ENCODE measurements at places on chromosomes 2 and 18.

DNA sequence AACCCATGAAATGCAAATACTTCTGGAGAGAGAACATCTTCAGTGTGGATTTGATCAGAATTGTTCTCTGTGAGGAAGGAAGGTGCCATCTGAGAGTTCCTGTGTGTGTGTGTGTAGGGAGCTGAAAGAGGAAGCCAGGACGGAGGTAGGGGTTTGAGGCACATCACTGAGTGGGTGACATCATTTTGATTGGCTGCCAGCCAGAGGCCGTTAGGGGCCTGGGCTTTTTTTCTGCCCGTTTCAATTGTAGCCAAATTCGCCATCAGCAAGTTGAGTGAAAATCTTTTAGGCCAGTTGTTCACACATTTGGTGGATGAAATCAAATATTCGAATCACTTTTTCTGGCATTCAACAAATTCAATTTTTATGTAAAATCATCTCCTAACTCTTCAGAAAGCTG is 48.9 kb downstream of the TSN start:
- no peak for DNase-seq

GRCh38 chr18:54720620-54721019 is 107.7 kb upstream of the RAB27B start:
- DNase-seq = peak; percentile 24

DNA sequence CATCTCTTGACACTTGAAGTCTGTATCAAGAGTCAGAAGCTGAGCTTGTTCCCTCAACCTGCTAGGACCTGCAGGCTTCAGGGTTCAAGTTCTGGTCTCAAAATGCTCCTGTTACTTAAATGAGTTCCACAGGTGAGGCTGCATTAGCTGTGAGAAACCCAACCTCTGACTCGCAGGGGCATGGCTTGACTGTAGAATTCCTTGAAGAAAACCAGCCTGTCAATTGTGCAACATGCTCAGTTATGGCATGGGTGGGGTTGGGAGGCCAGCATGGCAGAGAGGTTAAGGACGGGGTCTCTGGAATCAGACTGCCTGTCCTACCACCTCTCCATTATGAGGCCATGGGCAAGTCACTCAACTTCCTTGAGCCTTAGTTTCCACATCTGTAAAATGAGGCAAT is 235.8 kb downstream of the EN1 start:
- DNase-seq = no peak

DNA sequence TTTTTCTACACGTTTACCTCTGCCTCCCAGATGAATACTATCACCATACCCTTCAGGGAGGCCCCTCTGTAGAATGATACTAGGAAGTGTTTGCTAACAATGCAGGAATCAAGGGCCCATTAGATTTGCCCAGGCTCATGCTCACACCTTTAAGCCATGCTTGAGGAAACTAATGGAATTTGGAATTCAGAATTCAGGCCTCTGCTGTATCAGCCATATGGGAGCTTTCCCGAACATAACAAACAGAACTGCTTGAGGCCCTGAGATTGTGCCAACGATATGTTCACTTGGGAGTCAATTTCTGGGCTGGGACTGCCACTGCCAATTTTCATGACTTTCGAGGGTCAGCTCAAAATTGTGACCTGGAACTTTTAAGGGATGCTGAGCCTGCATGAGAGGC is 282.5 kb downstream of the CLIP4 start:
- no peak for DNase-seq

DNA sequence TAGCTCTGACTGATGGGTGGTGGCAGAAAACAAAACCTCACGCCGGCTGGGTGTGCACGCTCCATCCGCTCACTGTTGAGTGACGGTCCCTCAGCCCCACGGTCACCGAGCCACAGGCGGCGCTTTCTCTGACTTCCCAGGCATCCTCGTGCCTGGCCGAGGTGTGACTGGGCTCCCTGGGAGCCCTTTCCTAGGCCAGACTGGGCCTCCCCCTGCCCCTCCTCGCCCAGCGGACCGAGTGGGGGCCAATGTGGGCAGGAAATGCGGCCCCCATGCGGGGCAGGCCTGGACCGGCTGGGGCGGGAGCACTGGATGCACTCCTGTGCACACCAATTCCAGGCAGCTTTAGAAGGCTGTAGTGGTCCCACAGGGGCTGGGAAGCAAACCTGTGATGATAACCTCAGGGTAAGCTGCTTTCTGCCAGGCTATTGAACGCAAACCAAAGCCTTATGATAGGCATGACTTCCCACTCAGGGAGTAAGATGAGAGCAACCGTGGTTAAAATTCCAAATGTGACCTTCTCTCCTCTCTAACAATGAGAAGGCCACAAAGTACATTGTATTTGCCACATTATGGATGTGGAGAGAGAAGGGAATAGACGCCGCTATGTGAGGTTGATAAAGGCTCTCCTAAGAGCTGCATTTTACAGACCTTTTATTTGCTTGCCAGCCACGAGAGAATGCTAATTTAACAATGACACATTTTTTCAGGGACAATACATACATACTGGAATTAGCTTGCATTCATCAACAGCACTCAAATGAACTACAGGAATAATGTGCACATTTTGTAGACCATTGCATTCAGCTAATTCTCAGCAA is 83.9 kb upstream of the PGAP1 start:
- no peak for DNase-seq

- DNase-seq = peak; percentile 44
Observed at GRCh38 chr18:52339891-52340371, at the start of gene DCC. Gene DCC, plus strand, starts transcription at chr18:52340197. Its CDS starts 591 bp downstream, at chr18:52340788.

GRCh38 chr2:43372416-43373081 is 146.1 kb upstream of the ZFP36L2 start:
- no peak for DNase-seq

DNA sequence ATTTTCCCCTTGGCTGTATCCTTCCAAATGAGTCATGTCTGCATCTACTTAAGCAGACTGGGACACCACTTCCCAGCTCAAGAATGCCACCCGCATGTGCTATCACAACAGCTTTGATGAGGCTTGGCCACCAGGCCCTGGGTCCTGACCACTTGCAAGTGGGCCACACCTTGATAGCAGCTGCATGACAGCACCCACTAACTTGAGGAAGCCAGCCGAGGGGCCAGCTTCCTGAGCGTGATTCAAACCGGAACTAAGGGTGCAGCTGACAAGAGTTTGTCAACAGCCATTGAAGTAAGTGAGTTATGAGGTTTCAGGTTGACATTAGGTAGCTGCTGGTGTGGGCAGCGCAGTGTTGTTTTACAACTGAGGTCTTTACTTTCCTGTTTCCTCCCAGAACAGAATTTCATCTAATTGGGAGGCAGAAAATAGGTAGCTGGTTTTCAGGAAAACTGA is 54.4 kb downstream of the EPHA4 start:
- no peak for DNase-seq

DNA sequence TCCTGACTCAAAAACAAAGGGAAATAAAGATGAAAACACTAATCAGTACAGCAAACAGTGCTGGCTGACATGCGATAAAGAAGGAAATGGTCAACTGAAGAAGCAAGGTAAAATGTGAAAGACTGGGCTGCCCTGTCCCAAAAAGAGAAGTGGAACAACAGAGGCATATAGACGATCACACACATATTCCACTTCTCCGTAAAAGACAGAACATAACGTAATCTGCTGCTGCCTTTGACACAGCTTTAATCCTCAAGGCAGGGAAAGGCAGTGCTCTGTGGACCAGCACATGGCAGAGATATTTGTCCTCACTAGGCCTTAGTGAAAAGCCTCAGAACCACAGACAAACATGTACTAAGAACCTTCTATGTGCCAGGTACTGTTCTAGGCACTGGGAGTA is 24.3 kb upstream of the REL start:
- DNase-seq = no peak

GRCh38 chr2:166419616-166419934 is 43.8 kb upstream of the SCN9A start:
- peak; percentile 15 for DNase-seq

Data from fibroblast of skin of left biceps (primary cell).